Caudate nucleus (tissue), 63 donors: ENCODE measurements at places on chromosomes 1 and 21.

- no peak for DNase-seq
These were observed 19.2 kb upstream of the PDIK1L start for GRCh38 chr1:26092422-26092821.

DNA sequence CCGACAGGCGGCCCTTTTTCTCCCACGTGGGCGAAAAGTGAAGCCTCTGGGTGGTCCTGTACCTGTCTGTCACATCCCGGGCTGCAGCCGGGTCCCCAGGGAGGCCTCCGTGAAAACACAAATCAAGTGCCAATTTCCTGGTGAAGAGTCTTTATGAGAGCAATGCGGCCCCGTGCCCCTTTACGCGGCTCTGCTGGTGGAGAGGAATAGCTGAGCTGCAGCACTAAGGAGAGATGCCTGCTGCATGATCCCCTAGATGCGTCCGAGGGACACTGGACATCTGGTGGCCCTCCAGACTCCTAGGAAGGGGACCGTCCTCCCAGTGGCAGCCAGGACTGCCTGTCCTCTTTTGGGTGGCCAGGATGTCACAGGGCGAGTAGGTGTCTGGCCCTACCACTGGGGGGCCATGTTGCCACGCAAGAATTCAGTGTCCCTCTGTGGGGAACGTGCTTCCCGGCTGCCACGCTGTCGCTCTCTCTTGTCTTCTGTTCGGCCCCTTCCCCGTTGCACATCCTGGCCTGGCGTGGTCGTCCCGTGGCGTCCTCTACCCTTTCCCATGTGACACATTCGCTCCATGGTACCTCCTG, 38.7 kb downstream of the COL18A1 start:
- DNase-seq = no peak

GRCh38 chr1:207999972-208000371, 89.0 kb upstream of the CD34 start:
- no peak for DNase-seq

DNA sequence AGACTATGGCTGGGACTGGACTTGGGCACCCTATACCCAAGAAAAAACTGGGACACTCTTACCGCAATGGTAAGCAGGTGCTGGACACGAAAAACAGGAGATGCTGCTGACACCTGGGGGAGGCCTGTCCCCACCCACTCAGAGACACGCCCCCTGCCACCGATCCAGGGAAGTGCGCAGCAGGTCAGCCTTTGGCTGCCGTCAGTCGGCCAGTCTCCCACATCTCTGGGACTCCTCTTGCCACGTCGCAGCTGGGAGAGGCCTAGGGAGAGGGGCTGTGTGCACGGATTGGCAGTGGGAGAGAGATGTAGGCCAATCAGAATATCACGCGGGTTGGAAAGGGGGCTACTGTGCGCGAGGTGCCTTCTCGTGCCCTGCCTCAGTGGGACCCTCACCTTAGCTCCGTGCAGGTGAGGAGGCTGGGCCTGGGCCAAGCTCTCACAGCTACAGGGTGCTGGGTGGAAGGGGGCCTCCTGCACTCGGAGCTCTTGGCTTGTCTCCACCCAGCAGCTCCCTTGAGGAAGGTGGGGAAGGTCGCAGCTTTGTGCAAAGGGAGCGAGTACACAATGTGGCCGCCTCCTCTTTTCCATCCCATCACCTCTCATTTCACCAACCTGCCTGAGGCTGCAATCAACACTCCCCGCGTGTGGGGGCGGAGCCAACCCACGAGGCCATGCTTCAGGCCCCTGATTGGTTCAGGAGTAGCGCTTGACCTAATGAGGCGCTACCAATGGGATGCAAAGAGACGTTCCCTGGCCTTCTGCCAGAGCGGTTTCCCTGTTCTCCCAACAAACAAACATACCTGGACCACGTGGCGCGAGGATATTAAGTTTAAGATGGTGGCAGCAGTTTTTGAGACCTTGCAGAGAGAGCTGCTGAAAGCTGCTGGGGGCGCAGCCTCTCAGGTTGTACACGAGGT, 25.7 kb upstream of the LDLRAP1 start:
- no peak for DNase-seq

- DNase-seq = no peak
These were observed 506.8 kb upstream of the CAMK1G start for GRCh38 chr1:209076688-209077087.

DNA sequence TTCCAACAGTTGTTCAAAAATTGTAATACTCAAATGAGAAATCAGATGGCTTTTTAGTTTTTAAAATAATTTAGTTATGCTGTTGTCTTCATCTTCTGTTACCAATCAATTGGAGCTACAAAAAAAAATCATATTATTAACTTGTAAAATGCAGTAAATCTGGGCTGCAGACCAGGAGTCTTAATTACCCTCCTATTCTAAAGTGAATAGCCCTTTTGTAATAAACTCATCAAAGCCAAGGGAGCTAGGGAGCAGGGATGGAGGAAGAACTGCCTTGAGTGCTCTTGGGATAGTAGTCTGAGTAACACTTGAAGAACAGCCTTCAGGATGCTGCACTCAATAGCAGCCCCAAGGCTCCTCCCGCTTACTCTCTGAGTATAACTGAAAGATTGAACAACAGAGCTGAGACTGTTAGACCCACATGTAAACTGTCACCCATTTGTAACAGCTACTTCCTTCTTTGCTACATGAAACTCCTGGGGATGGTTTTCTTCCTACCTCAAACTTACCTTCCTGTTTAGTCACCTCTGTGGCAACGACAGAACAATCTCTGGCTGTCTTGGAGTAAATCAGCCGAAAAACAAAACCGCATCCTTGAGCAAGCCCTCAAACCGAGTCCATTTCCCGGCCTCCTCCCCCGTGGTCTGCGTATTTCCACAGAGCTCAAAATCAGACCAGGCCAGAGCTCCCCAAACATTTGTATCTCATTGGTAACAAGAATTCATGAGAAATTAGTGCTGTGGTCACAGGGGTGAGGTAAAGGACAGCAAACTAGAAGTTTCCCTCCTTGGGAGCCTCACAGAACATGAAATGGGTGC, 55.9 kb downstream of the CD58 start:
- DNase-seq = no peak

GRCh38 chr1:200899954-200900867, 5.5 kb downstream of the INAVA start:
- no peak for DNase-seq

- no peak for DNase-seq
These were observed 71.7 kb upstream of the TNFSF18 start for GRCh38 chr1:173122344-173122935.

DNA sequence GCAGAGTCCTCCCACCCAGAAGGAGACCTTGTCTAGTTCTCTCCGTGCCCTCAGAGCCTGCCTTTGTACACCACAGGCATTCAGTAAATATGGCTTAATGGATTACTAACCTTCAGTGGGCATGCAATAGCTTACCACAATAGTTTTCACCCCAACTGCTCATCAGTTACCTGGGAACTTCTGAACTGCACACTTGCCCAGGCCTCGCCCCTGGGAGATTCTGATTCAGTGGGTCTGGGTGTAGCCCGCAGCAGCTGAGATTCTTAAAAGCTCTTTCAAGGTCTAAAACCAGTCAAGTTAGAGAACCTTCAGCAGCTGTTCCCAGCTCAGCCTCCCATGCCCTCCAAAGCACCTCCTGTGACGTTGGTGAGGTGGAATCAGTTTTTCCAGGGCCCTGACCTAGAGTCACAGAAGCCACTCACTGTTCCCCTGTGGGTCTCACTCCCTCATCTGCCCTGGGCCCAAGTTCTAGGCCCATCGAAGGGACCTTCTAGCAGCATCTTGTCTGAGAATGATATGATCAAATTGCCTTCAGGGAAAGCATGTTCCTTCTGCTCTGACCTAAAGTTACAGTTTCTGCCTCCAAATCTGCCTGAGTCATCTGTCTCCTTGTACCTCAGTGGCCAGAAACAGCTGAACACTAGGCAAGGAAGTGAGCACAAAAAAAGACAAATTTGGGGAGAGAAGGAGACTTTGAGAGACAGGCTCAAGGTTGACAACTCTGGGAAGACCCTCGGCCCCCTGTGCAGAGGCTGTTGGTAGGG, 10.8 kb downstream of the ASAP3 start:
- DNase-seq = no peak

DNA sequence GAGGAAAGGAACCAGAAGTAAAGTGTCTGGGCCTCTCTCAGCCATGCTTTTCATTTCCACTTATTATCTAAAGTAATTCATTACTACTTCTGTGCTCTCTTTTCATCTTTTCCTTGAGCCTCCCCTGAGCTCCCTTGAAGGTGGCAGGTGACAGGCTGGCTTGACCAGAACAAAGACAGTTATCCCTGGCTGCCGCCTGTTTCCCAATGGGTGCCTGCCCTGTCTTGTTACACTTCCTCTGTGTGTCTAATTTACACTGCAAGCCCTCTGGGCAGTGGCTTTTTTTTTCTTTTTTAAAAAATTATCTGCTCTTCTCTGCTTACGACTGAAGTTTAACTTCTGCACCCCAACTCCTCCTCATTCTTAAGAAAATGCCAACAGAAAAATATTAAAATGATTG, 113.4 kb downstream of the NGF start:
- DNase-seq = no peak

GRCh38 chr1:203858055-203858454, 3.3 kb upstream of the SNRPE start:
- DNase-seq = no peak

- no peak for DNase-seq
These were observed 995 bp downstream of the VASH2 start for GRCh38 chr1:212951126-212951946.

DNA sequence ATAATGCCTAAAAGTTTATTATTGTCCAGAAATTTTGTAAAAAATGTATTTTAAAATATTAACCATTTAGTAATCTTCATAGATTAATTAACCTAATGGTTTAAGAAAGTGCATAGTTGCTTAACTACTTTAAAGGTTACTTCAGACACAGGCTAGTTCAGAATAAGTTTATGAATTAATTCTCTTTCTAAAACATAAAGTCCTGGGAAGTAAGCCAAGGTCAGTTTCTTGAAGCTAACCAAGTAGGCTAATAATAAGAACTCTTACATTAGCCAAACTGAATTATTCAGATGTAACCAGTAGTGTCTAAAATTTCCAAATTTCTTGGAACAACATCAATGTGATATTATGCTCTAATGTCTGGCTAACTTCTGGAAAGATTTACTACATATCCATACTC, 790.4 kb downstream of the NCAM2 start:
- no peak for DNase-seq

DNA sequence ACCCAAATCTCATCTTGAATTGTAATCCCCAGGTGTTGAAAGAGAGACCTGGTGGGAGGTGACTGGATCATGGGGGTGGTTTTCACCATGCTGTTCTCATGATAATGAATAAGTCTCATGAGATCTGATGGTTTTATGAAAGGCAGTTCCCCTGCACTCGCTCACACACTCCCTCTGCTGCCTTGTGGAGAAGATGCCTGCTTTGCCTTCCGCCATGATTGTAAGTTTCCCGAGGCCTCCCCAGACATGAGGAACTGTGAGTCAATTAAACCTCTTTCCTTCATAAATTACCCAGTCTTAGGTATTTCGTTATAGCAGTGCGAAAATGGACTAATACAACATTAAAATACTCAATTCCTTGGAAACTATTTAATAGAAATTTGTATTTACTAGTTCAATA, 99.2 kb downstream of the PROX1 start:
- DNase-seq = no peak

DNA sequence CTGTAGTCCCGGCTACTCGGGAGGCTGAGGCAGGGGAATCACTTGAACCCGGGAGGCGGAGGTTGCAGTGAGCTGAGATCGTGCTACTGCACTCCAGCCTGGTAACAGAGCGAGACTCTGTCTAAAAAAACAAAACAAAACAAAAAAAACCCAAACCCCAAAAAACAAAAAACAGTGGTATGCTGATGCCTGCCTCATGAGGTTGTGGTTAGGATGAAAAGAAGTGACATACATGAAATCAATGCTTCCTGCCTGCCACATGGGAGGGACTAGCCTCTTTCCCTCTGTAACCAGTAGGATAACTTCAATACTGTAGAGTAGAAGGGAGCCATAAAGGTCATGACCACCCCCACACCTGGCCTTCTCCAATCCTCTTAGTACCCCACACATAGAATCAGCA, 55.2 kb downstream of the TENT5C start:
- no peak for DNase-seq

GRCh38 chr1:143665606-143666005, 306.2 kb downstream of the FAM72C start:
- no peak for DNase-seq

DNA sequence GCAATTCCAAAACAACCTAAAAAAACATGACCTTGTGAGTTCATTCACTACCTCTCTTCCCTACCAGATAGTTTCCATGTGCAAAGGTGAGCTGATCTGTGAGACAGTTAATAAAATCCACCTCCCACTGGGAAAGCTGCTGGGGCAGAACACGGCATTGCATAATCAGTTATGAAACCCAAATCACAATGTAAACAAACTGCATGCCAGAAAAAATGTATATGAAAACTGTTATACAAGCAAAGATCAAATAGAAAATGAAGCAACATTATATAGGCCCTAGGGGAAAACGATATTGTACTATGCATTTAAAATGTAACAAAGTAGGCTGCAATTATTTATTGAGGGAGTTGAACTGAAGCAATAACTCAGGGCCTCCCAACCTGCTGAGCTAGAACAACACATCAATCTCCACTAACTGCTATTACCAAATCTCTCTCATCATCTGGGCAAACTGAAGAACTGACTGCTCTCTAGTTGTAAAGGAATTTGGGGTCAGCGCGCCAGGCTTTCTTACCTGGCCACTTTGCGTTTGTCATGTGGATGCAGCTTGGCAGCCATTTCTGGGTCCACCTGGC, 31.0 kb downstream of the TRIT1 start:
- no peak for DNase-seq

DNA sequence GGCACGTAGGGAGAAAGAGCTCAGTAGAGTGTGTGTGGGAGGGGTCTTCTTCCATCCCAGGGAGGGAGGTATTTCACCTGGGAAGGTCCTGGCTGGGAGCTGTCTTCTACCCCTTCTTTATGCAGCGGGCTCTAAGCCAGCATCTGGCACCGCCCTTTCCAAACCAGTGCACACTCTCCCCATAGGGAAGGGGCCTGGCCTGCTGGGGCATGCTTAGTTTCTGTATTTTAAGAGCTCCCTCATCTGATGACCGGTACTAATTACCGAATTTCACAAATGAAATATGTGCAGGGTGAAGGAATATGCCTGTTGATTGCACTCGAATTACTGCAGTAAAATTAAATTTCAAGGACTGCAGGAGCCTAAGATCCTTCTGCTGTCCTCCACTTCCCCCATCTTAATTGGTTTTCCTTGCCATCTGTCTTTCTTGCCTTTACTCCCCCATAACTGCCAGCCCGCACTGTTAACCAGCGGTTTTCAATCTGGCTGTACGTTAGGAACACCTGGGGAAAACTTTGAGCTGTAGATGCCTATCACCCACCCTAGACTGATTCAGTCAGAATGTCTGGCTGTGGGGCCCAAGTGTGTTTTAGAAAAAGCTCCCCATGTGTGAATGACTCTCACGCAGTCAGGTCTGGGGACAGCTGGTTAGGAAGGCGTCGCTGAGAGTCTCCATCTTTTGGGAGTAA, 20.1 kb downstream of the GALNT2 start:
- DNase-seq = no peak

GRCh38 chr1:33897092-33897725, 33.3 kb downstream of the HMGB4 start:
- DNase-seq = no peak

- DNase-seq = no peak
These were observed 48.6 kb downstream of the TRAF5 start for GRCh38 chr1:211375146-211375818.
